Activated CD8-positive, alpha-beta memory T cell treated with anti-CD3 and anti-CD28 coated beads for 36 hours (primary cell): ENCODE measurements at places on chromosomes 13 and 19. TPM values are rescaled to one million over a fixed set of nuclear protein-coding genes. Genes with fewer than 3 reads are reported as not detected.

The LINGO3 gene
- 0.15 TPM for total RNA-seq

The TTC9B gene
- not detected for total RNA-seq

The HS6ST3 gene
- not detected for total RNA-seq

The CD22 gene
- total RNA-seq, result 0.23 TPM

The DHDH gene
- 0.67 TPM for total RNA-seq

The ZNF415 gene
- total RNA-seq, result 0.31 TPM

The B3GNT8 gene
- 0.61 TPM for total RNA-seq

The INAFM1 gene
- total RNA-seq, result 7.6 TPM

The ZSCAN1 gene
- total RNA-seq, result not detected

The PLPP2 gene
- total RNA-seq, result not detected

The IL12RB1 gene
- total RNA-seq, result 18.7 TPM

The SCGB2B2 gene
- total RNA-seq, result not detected

The IGSF23 gene
- not detected for total RNA-seq

The KCNRG gene
- total RNA-seq, result 0.44 TPM

The ERICH4 gene
- total RNA-seq, result not detected

The CASP14 gene
- not detected for total RNA-seq

The GIPC1 gene
- total RNA-seq, result 32.5 TPM

The PLK5 gene
- total RNA-seq, result not detected

The GJB6 gene
- 8.3 TPM for total RNA-seq

The PSG6 gene
- total RNA-seq, result not detected

The ZNF606 gene
- 6.3 TPM for total RNA-seq

The PCP2 gene
- not detected for total RNA-seq

The ZNF576 gene
- total RNA-seq, result 21.0 TPM

The TPTE2 gene
- total RNA-seq, result not detected

The FFAR2 gene
- total RNA-seq, result not detected

The DCAF15 gene
- 59.9 TPM for total RNA-seq

The IZUMO4 gene
- total RNA-seq, result 8.5 TPM

The LGALS4 gene
- total RNA-seq, result 0.82 TPM

The EPSTI1 gene
- 2.7 TPM for total RNA-seq

The CD177 gene
- total RNA-seq, result not detected

The DCT gene
- total RNA-seq, result 0.11 TPM

The LMTK3 gene
- 3.8 TPM for total RNA-seq

The ELSPBP1 gene
- not detected for total RNA-seq

The FREM2 gene
- not detected for total RNA-seq

The C1QTNF9B gene
- not detected for total RNA-seq

The ADM5 gene
- 7.3 TPM for total RNA-seq

The ZNF547 gene
- total RNA-seq, result 1.9 TPM
